ENCODE measurements at places on chromosomes 7 and 10.

DNA sequence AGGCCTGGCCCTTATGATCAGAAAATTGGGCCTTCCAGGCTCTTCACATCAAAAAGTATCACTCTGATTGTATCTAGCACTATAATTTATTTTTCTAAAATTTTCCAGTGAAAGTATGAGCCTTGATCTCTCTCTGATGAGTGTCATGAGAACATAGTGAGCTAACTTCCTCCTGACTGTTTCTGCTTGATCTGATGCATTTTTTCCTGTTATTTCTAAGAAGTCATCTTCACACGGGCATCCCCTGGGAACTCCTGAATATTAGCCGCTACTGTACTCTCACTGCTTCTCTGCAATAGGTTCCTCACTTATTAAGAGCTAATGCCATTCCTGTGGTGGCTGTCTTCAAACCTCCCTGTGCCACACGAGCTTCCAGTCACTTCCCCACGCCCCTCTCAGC, 63.1 kb upstream of the ZPBP start:
- DNase-seq, result no peak

DNA sequence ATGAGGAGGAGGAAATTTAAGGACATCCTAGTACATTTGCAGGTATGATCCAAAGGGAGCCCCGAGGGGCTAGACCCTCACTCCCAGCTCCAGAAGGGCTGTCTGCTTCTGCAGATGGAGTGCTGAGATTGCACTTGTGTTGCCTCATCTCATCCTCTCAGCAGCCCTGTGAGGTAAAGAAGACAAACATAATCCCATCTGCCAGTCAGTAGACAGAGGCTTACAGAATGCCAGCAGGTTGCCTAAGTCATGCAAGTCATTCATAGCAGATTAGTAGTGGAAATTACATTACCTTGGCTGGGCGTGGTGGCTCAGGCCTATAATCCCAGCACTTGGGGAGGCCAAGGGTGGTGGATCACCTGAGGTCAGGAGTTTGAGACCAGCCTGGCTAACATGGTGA, 45.4 kb downstream of the BLVRA start:
- no peak for DNase-seq

DNA sequence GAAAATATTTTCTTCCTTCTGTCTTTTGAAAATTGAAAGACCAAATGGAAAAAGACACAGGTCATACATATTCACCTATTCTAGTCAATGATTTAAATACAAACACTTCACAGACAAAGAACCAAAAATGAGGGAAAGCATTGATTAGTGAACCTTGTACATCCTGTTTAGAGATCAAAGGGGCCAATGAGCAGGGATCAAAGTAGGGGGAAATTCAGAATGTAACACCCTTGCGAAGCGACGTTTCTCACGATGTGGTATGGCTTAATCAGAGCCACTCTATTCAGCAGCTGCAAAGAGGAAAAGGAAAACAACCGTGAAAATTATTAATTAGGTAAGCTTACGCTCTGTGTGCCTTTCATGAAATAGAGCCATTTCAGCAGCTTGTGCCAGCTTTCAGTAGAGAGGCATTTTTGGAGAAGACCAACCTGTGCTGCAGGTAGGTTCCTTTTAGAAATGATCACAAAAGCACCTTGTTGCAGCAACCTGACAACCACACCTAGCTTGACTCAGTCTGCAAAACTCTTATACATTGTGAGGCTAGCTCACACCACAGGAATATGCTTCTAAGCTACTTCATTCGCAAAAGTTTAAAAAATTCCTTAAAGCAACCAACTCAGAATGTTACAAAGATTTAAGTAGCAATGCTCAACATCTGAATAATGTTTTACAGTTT, 78.0 kb downstream of the DKK1 start:
- DNase-seq, result no peak

GRCh38 chr10:11864727-11865126, 41.6 kb downstream of the PROSER2 start:
- no peak for DNase-seq

- DNase-seq, result no peak
Measured at GRCh38 chr10:104501864-104502579, 139.1 kb upstream of the SORCS3 start.

DNA sequence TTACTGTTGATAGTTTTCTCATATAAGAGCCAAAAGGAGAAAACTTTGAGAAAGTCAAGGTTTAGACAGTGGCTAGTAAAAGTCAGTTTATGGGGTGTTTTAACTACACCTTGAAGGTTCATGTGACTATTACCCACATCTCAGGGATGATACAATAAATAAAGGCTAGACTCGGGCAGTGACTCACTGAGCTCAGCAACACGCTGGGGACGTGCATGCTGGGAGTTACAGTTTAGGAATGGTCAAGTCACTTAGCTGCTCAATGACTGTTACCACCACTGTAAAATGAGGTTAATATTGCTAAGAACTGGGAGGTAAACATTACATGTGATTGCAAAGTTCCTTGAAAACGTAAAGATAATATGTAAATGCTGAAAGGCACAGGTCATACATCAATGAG, 1254.4 kb upstream of the PHF14 start:
- no peak for DNase-seq

DNA sequence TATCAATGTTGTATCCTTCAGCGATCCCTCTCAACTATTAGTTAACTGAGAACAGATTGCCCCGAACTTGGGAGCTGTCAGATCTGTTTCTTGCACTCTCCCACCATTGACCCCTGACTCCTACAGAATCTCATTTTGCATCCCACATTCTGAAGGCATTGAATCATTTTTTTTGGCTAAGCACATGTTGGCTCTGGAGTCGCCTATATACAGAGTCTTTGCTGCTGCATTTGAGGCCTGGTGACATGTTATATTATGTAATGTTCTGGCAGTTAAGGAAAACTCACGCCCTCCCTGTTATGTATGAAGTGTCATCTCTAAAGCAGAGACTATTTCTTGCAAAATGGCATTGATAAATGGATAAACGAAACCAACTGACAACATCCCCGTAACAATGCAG, 159.2 kb upstream of the ITGB1 start:
- DNase-seq, result no peak

DNA sequence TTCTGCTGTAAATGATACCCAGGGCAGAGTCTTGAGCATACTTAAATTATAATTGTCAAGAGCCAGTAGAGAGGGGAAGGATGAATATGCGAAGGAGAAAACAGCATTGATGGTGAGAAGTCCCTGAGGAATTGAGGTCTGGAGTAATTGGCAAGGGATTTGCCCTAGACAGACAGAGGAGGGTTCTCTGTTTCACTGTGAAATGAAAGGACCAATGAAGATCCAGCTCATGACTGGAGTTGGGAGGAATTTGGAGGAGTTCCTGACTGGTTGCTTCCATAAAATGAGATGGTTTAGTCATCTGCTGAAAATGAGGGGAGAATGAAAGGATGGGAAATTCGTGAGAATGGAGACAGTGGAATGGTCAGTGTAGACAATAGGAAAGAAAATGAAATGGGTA, 6.8 kb downstream of the PRPF18 start:
- DNase-seq, result peak; percentile 55

- no peak for DNase-seq
Measured at GRCh38 chr10:95245425-95246055, 45.3 kb downstream of the PDLIM1 start.

DNA sequence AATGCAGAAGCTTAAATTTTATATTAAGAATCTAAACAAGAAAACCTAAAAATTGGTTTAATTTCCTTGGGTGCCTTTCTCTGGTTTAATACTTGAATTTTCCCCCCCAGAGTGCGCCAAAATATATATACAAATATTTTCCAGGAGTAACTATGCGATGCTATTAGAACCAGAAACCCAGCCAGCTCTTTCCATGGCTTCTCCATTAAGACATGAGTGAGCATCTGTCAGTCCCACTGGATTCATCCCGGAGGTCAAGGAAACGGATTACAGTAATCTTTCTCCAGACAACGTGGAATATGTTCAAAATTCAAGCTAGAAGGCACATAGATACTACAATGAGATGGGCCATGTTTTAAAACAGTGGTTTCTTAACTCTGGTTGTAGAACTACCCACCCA, 148.8 kb downstream of the TAX1BP1 start:
- no peak for DNase-seq

- DNase-seq, result no peak
Measured at GRCh38 chr10:115173915-115174443, 80.8 kb downstream of the ATRNL1 start.

DNA sequence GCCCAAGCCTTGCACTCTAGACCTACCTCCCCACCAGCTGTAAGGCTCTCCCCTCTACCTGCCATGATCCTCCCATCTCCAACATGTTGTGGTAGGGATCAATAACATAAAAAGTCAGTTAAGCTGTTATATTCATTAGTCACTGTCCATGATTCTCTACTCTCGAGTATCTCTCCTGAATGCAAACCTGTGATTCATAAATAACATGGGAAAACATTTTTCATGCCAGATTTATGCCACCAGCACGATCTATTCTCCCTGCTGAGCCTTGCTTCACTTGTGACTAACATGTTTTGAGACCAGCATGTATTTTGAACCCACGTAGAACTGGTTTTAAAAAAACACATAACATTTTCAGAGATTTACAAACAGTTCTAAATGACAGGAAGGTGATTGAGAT, 30.3 kb downstream of the TMEM168 start:
- DNase-seq, result no peak

DNA sequence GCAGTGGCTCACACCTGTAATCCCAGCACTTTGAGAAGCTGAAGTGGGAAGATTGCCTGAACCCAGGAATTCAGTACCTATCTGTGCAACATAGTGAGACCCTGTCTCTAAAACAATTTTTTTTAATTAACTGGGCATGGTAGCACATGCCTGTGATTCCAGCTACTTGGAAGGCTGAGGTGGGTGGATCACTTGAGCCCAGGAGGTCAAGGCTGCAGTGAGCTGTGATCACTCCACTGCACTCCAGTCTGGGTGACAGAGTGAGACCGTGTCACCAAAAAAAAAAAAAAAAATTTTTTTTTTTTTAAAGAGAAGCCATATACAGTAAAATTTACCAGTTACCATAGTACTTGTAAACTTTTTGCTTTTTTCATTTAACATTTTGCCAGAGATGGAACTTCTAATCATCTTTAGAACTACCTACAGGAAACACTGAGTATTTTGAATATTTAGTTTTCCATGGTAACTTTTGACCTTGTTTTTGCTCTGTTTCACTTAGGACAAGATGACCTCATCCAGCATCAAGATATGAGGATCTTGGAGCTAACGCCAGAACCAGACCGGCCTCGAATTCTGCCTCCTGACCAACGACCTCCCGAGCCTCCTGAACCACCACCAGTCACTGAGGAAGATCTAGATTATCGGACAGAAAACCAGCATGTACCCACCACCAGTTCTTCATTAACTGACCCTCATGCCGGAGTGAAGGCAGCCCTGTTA, 40.6 kb downstream of the MPLKIP start:
- DNase-seq, result no peak

DNA sequence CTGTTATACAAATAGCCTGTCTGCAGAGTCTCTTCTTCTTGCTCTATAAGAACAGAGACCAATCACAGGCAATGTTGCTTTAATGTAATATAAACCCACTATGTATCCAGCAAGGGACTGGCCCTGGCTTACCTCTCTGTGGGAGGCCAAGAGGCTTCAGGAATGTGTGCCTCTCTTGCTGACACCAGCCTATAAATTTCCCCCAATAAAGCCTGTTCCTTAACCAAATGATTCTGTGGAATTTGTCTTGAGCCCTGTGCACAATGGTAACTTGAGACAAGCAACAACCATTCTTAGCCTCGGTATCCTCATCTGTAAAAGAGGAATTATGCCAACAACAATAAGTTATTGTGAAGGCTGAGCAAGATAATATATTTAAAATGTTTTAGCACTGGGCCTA, 563.7 kb downstream of the GRM8 start:
- no peak for DNase-seq

- no peak for DNase-seq
Measured at GRCh38 chr7:21717323-21717722, 174.5 kb downstream of the DNAH11 start.

DNA sequence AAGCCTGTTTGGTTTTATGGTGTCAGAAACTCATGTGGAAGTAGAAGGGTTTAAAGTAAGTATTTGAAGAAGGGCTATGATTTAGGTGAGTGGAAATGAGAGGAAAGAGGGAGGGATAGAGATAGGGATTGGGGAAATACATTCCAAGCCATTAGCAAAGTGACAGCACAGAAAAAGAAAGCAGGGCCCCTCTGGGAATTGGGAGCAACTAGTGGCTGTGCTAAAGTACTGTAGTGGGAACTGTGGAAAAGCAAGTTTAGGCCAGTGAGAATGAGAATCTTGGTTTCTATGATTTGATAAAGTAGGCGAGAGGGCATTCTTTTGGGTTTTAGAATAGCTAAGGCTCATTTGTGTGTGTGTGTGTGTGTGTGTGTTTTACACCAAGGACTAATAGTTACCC, 5.0 kb downstream of the PRKG1 start:
- no peak for DNase-seq

DNA sequence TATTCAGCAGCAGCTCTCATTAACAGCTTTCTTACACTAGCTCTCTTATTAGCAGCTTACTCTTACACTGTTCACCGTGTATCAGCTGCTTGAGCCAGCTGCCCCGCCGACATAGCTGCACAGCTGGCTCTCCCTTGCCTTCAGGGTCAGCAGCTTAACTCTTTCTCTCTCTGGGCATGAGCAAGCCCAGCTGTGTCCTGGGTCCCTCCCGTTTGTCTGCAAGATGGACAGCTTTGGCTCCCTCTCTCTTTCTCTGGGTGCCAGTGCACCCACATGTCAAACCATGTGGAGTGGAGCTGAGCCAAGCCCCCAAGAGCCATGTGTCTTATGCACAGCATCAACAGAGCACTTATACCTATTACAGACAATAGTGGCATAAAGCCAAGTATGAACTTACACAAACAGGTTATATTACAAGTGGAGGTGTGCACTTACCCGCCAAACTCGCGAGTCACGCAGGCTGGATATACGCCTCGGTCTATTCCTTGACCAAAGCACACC, 35.7 kb upstream of the MTPAP start:
- DNase-seq, result peak; percentile 48

Data from fibroblast of lung (primary cell).